GM06990 (cell line): ENCODE measurements at places on chromosomes 5 and 9.

GRCh38 chr5:112192866-112193265, 226.2 kb downstream of the EPB41L4A start:
- DNase-seq = no peak

GRCh38 chr9:8332871-8333270, 533.3 kb upstream of the DMAC1 start:
- DNase-seq = no peak

- DNase-seq = no peak
These were observed 411.8 kb downstream of the CDH10 start for GRCh38 chr5:24232929-24233498.

DNA sequence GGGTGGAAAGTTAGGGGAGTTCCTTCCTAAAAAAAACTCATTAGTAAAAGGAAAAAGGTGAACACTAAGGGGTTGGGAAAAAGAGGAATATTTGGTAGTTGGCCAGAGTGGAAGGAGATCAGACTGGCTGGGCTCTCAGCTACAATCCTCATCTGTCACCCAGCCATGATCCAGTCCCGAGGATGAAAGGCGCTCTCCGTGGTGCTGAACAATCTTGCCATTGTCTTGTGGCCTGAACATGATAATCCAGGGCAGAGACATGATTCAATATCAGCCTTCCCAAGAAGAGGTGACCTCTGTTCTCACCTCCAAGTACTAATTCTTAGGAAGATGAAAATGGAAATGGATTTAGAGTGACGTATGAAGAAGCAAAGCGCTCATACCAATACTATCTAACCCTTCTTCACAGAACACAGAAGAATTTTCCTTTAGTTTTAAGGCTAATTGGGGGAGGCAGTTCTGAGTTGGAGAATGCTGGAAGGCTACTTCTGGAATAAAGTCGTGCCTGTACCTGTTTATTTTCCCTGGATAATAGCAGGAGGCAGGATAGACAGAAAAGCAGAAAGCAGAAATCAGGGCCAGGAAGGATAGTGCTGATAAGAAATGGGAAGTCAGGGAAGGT, 36.6 kb upstream of the MYORG start:
- DNase-seq = no peak

- DNase-seq = no peak
These were observed 5.4 kb upstream of the SLC25A51 start for GRCh38 chr9:37909326-37909725.

- DNase-seq = no peak
These were observed 1.6 kb downstream of the KLHL3 start for GRCh38 chr5:137734331-137734730.
